ENCODE measurements at places on chromosomes 4 and X. TPM values are rescaled to one million over a fixed set of nuclear protein-coding genes. Genes with fewer than 3 reads are reported as not detected.

UCHL1 gene
- polyA plus RNA-seq = 1,287 TPM

RENBP gene
- polyA plus RNA-seq = 10.2 TPM

NKX3-2 gene
- polyA plus RNA-seq = 0.51 TPM

CXorf51B gene
- not detected for polyA plus RNA-seq

REPS2 gene
- 17.2 TPM for polyA plus RNA-seq

DNA sequence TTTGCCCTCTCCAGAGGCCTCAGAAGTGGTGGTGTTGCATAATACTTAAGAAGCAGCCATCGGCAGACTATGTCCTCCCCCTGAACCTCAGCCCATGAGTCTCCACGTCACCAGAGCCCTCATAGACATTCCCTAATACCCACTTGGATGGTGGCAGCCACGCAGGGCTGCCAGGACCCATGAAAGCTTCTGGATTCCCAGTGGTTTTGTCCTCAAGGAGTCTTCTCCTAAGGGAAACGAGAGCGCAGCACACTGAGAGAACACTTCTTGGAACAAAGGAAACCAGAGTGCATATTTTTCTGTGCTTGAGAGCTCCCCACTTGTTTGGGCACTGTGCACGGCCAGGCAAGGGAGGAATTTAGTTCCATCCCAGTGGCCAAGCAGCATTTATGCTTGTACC, 204.1 kb upstream of the DMD start:
- no peak for DNase-seq

- no peak for DNase-seq
Measured at GRCh38 chr4:13484749-13485221, 645 bp upstream of the RAB28 start.

DNA sequence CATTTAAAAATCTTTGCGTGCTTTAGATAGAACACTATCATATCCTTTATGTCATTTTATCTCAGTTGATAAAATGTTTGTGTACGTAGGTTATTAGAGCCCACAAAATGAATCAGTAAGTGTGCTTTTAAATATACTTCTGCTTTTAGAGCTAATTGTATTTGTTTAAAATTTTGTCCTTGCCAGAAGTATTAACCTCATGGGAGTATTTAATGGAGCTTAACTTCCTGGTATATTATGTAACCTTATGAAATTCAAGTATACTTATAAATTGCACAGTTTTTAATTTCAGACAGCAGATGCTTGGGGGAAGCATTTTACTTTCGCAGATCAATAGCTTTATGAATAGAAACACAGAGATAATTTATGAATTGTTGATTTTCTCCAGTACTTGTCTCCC, 90.2 kb downstream of the DIPK2B start:
- no peak for DNase-seq

DNA sequence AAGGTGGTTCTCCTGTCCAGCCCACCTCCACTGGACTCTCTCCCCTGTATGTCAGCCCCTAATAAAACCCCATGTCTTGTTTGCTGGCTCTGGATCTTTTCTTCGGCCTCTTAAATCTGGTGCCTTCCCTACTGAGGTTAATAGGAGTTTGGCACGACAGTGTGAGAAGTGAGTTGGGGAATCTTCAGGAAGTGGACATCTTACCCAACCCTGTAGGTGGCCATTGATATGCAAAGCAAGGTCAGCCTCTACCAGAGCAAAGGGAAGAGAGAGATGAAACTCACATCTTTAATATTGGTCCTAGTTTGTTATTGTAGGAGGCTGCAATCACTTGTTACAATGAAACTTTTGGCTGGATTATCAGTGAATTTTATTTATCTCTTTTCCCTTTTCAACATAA, 111.7 kb downstream of the CHRDL1 start:
- DNase-seq = no peak

GRCh38 chr4:76690906-76691275, 207.1 kb downstream of the SOWAHB start:
- no peak for DNase-seq

DNA sequence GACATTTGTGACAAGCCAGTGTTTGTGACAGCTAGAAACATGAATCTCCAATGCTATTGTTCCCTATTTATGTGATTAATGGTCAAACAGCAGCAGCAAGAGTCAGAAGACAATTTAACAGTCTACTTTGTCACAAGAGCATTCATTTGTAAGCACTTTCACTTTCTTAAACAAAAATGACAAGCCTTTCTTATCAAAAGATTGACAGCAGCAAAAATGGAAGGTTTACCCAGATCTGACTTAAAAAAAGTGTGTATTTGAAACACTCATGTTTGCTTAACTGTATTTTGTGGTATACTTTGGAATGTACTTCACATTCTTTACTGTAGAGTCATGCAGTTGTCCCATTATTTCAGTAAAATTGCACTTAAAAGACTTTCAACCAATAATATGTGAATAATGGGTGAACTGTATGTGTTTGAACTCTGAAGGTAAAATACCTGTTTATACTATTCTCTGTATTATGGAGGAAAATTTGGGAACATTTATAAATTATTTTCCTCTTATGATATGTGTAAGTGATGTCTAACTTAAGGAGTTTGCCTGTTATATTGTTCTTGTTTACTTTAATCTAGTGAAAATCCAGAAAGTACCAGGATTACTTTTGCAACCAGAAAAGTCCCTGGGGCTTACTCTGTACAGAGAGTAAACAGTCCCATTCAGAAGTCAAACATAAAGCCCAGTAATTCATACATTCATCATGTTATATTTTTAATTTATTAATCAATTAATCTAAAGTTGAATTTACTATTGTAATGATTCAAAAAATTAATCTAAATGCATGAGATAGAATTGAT, 314.9 kb upstream of the TRAM1L1 start:
- DNase-seq = no peak

Data from spinal cord (tissue), 10 donors.